AG09319 (cell line): ENCODE measurements at places on chromosomes 3 and 15.

GRCh38 chr3:125461896-125462295, 58.1 kb downstream of the SNX4 start:
- DNase-seq = no peak

DNA sequence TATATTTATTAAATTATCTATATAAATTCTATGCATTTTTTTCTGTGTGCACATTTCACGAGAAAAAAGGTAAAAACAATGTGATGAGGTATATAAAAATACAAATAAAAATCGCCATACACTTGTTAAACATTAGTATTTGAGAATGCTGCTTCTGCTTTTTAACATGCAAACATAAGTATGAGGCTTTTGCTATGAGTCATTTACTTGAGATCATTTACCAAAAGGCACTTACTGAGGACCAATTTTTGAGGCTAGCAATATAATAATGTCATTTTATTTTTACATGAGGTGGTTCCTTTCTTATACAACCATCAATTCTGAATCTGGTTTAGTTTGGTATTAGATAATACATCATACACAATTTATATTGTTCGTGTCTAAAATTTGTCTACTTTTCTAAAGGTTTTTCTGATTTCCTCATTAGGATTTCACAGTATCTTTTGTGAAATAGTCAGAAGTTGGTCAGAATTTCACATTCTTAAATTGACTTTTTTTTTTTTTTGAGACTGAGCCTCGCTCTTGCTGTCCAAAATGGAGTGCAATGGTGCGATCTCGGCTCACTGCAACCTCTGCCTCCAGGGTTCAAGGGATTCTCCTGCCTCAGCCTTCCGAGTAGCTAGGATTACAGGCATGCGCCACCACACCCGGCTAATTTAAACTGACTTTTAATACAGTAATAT, 25.6 kb downstream of the DCUN1D1 start:
- DNase-seq = no peak

DNA sequence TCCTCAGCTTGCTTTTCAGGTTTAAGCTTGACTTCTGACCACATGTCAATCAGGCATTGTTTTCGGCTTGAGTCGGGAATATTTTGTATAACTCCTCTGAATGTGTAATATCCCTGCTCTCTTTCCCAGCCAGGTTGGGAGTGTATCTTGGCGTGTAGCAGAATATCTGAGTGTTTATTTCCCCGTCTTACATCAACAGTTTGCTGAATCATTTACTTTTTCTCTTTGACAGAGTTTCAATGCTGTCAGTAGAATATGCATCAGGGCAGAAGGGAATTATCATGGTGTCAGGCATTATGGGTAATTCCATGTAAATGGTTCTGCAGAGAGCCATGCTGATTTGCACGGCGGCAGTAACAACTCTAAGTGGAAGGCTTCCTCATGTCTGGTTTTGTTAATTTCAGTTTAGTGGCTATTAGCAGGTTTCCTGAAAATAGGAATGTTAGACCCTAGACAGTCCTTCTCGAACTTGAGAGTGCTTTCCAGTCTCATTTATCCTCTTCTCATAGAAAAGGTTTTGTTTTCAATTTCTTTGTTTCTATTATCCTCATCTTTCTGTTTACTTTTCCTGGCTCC, 566.3 kb downstream of the AGBL1 start:
- no peak for DNase-seq

- no peak for DNase-seq
Observed at GRCh38 chr3:187264911-187265310, 26.6 kb downstream of the MASP1 start.

GRCh38 chr3:159266779-159267178, 464.9 kb downstream of the MFSD1 start:
- no peak for DNase-seq

GRCh38 chr3:10756546-10756945, 59.5 kb upstream of the SLC6A11 start:
- DNase-seq = no peak

DNA sequence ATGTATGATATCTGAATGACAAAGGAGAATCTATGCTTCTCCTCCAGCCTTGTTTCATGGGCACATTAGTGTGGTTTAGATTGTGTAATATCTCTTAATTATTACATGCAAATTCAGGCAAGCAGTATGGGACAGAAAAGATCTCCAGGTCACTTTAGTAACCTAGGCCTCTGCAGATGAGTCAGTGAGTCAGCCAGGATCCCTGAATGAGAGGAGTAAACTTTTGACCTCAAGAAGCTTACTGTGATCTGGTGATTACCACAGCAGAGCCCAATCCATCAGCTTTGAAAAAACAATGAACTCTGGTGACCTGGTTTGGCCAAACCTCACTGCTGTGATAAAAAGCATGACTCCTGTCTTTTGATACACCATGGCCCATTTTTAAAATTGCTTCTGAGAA, 107.8 kb downstream of the LRRN1 start:
- no peak for DNase-seq

DNA sequence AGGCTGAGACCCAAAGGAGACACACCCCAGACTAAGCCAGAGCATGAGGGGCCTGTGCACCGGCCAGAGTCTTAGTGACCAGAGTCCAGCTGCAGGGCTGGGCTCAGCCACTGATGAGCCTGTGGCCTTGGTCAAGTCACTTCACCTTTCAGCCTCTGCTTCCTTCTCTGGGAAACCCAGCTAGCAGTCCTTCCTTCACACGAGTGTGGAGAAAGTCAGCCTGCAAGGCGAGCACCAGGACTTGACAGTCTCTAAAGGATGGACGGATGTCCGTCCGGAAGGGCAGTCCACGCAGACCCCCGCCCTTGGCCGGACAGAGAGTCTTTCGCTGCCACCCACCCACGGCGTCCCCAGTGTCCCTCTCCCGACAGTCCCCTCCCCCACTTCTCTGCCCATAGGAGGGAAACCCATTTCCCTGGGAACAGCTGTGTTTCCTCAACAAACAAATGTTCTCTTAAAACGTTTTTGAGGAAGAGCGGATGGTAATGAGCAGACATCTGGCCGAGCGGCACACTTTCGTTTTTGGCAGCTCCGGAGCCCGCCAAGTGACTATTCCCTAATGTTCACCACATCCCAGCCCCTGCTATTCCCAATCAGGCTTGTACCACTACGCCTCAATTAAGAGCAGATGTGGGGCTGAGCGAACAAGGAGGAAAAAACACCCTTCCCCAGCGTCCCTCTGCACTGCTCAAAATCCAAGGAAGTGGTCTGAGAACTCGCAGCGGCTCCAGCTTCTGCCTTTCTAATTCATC, 129.1 kb upstream of the SMAD3 start:
- peak; percentile 64 for DNase-seq

DNA sequence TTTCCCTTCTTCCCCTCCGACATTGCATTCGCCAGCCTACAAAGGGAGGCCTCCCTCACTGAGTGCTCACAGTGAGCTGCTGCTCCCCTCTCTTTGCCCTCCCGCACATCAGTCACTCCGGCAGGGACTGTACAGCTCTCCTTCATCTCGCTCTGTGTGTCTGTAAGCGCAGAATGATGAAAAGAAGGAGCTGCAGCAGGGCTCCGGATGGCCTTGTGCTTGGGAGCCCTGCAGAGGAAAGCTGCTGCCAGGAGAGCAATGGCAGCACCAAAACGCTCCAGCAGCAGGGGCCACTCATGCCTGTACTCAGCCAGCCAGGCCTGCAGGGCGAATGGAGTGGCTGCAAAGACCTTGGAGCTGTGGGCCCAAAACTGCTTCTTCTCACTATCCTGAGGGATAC, 107.0 kb upstream of the NSMCE3 start:
- DNase-seq = no peak

DNA sequence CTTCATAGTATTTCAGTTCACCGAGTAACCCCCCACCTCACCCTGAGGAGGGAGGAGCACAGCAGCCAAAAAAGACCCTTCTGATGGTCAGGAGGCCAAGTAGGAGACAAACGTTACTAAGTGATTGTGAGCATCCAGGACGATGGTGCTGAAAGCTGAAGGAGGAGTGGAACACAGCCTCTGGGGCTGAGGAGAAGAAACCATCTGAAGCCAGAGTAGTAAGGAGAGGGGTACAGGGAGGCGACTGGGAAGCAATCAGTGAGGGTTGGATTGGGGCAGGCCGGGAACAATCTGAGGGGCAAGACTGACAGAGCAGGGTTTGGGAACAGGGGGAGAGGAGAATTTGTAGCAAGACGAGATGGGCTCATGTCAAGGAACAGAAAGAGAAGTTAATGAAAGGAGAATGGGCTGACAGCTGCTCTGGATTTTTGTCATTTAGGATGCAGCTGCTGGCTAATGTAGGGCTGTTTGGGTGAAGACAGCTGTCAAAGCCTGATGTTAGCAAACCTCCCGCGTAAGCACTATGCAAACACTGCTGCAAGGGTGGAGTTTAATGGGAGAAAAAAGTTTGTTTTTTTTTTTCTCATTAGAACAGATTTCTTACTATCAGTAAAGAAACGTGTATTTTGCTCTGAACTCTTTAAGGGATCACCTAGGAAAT, 622.2 kb downstream of the EDEM1 start:
- no peak for DNase-seq

GRCh38 chr3:112092496-112093179, 6.4 kb downstream of the C3orf52 start:
- DNase-seq = no peak

DNA sequence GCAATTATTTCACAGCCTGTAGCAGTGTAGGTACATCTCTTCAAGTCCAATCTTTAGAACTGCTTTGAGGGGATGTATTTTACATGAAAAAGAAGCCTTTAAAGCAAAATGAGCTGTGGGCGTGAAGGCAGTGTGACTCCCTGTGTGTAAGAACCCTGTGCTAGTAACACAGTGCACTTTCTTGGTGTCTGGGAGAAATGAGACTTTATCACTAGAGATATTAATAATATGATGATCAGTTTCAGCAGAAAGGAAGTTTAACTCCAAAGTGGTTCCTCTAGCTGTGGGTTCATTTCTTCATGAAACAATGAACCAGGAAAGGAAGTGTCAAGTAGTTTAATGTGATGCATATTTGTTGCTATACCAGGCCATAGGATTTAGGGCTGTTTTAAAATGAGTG, 41.5 kb downstream of the SLCO3A1 start:
- no peak for DNase-seq

- no peak for DNase-seq
Observed at GRCh38 chr3:64063207-64063982, 40.1 kb upstream of the PSMD6 start.

- DNase-seq = no peak
Observed at GRCh38 chr15:62821384-62822131, 221.0 kb upstream of the TPM1 start.

DNA sequence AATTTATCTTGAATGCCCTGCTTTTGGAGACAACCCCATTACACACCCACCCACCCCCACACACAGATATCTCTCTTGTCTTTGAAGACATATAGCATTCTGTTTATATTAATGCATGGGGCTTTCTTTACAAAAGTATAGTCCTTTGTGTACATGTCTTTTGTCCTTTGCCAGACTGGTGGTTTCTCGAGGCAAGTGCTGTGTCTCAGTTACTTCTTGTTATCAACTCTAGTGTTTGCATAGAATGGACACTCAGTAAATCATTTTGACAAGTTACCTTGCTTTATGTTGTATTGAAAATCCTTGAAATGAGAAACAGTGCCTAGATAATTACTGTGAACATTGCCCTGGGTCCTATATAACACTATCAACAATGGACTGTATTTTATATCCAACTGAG, 33.9 kb downstream of the KBTBD8 start:
- no peak for DNase-seq

DNA sequence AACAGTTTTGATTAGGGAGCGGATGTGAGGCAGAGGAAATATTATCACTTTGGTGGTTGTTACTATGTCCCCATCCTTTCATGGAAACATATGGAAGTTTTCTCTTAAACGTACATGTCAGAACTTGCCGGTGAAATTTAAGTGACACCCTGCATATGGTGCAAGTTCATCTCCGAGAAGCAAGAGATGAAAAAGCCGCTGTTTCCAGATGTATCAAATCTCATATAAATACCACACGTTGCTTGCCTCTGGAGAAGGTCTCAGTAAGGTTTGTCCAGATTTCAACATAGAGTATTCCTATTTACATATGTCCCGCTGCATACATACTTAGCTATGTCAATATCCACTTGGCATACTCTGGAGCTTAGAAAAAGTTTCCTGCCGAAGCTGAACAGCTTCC, 172.2 kb upstream of the ICE2 start:
- DNase-seq = no peak

DNA sequence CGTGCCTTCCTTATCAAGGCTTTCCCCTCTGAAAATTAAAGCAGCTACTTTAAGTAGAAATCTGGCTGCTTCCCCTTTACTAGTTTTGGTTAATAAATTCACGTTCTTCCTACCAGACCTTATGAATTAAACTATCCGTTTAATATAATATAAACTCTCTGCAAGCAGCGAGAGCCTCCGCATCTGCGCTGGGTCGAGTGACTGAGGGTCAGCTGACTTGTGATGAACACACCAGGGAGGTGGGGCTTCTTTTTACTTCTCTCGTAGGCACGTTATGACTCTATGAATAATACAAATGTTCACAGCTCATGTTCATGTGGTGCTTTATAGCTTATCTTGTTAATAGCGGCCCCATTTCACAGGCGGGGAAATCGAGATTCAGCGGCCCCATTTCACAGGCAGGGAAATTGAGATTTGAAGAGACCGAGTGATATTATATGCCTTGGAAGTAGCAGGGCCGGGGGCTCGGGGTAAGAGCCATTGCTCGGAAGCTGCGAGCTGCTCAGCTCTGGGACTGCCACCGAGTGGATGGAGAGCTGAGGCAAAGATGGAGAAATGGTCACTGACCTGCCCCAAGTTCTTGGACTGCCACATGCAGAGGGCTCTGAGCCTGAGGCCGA, 8.3 kb downstream of the MUC4 start:
- DNase-seq = peak; percentile 5

DNA sequence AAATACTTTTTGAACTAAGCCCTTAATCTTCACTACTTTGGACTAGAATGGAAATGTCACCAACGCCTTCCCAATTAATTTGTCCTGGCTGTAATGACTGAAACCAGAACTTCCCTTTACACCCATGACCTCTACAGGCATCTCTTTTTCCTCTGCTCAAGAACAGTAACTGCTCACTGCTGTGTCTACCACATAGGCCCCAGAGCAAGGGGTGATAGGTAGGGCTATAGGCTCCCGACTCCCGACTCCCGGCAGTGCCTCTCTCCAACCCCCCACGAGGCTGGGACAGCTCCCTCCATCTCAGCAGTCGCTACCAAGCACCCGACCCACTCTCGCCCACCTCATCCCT, 384 bp upstream of the LEKR1 start:
- DNase-seq = no peak

DNA sequence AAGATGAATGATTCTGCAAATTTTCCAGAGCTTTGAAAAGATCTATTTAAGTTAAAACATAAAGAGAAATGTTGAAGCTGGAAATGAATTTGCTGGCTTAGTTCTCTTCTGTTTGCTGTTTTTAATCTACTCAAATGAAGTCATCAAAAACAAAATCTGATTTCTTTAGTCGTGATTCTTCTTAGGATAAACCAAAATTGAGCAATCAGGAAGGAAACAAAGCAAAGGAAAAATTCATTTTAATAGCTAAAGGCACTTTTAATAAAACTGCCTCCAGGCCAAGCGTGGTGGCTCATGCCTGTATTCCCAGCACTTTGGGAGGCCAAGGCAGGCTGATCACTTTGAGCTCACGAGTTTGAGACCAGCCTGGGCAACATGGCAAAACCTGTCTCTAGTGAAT, 91.2 kb downstream of the DUT start:
- peak; percentile 36 for DNase-seq
